Ureter (tissue), 1 donor: ENCODE measurements at places on chromosomes 16 and 17. TPM values are rescaled to one million over a fixed set of nuclear protein-coding genes. Genes with fewer than 3 reads are reported as not detected.

Gene ALOX15
- total RNA-seq = 1.2 TPM

Gene HS3ST6
- total RNA-seq = 12.9 TPM

Gene CD300LG
- total RNA-seq = 1.4 TPM

GRCh38 chr16:84040226-84040822 is 2.3 kb downstream of the SLC38A8 start:
- no peak for DNase-seq

Gene PIGS
- total RNA-seq = 52.9 TPM

GRCh38 chr16:4752351-4753100 is 14.4 kb downstream of the ZNF500 start:
- DNase-seq = no peak

GRCh38 chr17:41294016-41294415 is 8.6 kb downstream of the KRTAP29-1 start:
- no peak for DNase-seq

Gene CES3
- total RNA-seq = 0.29 TPM

Gene CACNG4
- total RNA-seq = 0.57 TPM

DNA sequence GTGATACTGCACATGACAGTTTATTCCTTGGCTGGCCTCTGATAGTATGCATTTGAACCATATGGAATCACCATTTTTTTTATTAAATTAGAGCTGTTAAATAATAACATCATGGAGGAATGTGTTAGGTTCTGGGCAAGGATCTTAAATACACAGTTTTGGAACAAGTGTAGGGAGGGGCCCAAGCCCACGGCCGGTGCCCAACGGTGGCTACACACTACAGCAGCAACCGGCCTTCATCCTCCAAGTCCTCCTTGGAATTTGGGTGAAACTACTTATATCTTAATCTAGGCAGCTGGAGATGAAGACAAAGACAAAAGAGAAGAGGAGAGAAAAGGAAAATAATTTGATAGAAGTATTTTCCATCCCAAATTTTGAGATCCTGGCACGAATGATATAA is 35.6 kb downstream of the ZFHX3 start:
- no peak for DNase-seq

Gene FA2H
- 9.8 TPM for total RNA-seq

Gene FZD2
- 3.9 TPM for total RNA-seq

DNA sequence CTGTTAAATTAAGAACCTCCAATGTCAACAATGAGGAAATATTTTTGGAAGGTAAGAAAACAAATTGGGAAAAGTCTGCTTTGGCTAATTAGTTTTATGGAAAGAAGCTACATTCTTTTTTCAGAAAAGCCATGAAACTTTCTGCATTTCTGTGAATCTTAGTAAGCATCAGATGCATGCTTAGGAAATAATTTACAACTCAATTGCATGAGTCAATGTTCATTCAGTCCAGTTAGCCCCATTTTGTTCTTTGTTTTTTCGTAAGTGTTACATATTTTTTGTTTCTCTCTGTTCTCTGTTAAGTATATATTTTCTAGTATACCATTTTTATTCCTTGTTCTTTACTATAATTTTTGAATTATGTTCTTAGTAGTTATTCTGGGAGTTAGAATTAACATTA is 195.2 kb upstream of the KIF2B start:
- DNase-seq = no peak

DNA sequence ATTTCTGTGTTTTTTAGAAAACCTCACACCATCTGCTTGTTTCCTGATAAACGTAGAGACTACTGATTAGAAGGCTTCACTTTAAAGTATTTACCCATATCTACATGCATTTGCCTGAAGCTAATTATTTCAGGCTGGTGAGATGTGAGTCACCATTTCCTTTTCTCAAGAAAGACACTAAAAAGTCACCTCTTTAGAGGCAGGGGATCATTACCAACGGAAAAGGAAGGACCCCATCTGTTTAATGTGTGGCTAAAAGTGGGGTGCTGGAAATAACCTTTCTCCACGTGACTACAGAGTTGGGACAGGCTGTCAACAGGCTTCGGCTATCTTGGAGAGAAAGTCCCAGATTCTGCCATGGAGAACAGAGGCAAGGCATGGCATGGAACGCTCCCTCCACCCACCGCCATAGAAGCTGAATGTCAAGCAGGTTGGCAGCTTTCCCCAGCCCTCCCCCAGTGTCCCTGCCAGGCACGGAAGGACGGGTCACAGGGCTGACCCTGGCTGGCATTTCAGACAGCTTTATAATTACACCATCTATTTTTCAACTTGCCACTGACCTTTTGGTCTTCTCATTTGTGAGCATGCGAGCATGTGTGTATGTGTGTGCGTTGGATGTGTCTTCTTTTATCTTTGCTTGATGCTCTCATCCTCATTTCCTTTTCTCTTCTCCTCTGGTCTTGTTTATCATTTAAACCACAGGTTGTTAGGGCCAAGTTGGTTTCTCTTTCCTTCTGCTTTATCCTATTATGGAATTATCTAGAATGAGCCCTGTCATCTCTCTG is 157.0 kb downstream of the CPPED1 start:
- DNase-seq = no peak

Gene METTL2A
- total RNA-seq = 22.4 TPM

Gene GNG13
- 0.52 TPM for total RNA-seq

DNA sequence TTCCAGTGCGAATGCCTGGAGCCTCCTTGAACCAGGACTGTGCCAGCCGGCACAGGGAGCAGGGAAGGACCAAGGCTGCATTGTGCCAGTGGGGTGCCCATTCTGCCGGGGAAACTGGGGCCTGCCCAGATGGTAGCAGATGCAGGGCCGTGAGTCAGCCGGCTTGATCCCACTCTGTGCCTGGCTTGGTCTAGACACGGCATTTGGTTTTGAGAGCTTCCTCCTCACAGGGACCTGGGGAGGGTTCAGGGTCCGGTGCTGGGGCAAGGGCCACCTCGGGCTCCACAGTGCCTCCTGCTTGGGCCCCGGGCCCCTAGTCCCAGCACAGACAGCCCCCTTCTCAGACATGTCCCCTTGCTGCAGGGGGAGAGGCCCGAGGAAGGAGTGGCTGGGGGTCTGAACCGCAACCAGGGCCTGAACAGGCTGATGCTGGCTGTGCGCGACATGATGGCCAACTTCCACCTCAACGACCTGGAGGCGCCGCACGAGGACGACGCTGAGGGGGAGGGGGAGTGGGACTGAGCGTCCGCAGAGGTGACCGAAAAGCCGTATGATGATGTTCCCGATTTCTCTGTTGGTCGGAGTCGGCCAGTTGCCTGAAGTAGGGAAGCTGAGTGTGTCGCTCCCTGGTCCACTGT is 7.8 kb upstream of the MC1R start:
- no peak for DNase-seq

- DNase-seq = no peak
Measured at GRCh38 chr17:67053438-67054000, 9.2 kb downstream of the CACNG1 start.

Gene PMFBP1
- total RNA-seq = 1.6 TPM

DNA sequence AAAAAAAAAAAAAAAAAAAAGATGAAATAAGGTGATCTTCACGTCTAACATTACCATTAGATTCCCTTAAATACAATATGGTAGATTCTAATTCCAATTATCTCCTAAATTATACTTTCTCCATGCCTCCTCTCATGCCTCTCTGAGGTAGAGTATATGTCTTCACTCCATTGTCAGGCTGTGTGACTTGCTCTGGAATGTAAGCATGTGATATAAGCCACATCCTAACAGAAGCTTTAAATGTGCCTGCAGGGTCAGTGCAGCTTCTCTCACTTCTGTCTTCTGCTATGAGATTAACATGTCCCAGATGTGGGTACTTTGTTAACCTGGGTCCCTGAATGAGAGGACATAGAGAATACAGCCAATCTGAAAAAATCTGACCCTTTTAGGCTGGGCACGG is 32.6 kb downstream of the MED13 start:
- DNase-seq = no peak

DNA sequence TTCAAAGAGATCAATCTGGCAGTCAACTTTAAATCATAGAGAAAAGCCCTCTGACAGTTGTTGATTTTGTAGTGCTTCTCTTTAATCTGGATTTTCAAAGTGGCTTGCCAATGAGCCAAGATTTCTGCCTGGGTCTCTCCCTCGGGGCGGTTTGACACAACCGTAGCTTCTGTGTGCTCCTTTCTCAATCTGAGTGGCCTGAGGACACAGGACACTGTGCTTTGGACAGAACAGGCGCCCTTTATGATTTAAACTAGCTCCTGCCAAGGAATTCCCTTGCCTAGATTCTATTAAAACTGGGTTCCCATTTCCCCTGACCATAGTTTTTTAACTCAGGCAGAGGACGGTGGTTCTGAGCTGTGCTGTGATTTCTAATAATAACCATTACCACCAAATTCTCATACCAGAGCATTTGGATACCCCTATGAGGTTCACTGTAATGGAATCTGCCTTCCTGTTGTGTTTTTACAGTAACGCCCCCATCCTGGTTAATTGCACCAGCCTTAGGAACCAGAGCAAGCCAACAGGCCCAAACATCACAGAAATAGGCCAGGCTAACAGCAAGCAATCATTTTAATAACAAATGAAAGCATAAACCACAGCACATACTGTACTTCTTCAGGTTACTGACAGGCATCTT is 4.0 kb downstream of the ZFHX3 start:
- no peak for DNase-seq

Gene KRTAP17-1
- not detected for total RNA-seq

Gene ARHGDIG
- not detected for total RNA-seq

DNA sequence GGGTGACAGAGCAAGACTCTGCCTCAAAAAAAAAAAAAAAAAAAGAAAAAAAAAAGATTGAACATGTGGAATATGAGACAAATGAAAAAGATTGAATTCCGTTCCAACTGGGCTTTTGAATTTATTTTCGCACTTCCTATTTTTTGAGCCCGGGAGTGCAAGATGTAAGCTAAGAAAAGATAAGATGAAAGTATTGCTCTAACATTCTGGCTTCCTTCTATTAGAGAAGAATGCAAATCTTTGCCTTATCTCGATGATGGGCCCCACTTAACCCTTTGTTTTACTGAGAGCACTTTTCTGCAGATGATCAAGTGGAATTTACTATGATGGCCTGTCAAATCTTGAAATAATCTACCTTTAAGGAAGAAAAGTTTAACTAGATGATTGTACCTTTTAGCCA is 96.3 kb downstream of the WWOX start:
- no peak for DNase-seq

- no peak for DNase-seq
Measured at GRCh38 chr17:1560101-1560857, 2.3 kb downstream of the PITPNA start.

Gene TMEM100
- total RNA-seq = 8.4 TPM

Gene SOX15
- total RNA-seq = 8.0 TPM

DNA sequence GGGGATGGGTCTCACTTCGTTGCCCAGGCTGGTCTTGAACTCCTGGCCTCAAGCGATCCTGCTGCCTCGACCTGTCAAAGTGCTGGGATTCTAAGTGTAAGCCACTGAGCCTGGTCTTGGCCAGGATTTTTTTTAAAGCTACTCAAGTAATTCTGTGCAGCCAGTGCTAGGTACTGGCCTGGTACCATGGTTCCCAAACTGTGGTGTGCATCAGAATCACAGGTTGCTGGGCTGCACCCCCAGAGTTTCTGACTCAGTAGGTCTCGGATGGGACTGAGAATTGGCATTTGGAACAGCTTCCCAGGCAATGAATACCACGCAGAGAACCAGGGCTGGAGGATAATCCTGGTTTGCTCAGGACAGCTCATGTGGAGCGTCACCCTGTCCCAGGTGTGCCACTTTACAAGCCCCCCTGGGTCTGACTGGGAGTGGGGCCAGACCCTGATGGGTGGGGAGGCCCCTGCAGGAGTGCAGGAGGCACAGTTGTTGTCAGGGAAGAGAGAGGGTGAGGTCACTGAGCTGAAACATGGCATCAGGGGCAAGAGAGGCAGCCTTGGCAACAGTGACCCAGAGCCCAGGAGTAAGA is 10.7 kb upstream of the MRPS23 start:
- DNase-seq = no peak

Gene TLCD1
- 18.1 TPM for total RNA-seq

DNA sequence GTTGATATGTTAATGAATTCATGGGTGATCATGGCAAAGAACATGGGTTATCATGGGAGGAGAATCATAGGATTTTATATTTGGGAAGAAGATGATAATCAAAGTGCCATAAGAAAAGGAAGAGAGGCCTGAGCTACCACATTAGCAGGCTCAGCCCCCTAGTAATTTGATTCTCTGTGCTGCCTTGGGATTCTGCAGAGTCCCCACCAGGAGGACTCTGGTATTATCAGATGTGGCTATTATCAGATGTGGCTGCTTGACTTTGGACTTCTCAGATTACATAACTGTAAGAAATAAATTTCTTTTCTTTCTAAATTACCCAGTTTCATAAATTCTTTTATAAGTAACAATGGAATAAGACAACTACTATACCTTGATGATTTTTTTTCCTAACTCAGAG is 137.6 kb downstream of the ITFG1 start:
- DNase-seq = no peak

- DNase-seq = no peak
Measured at GRCh38 chr17:57158325-57158724, 73.3 kb downstream of the AKAP1 start.

Gene C1QL1
- 1.1 TPM for total RNA-seq

DNA sequence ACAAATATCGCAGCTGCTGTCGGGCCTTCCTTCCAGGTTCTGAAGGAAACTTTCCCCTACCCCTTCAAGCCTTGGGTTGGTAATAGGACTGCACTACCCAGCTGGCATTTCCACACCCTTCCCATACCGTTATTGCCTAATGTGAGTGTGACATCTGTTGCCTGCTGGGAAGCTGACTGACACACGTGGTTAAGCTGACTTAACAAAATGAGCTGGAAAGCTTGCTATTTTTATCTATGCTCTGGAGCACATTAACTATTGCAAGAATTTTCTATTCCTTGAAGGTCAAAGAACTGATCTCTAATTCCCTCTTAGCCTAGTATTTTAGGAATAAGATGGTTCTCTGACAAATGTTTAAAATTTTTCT is 79.5 kb downstream of the PMP22 start:
- DNase-seq = no peak

- no peak for DNase-seq
Measured at GRCh38 chr16:87698241-87698640, 67.5 kb downstream of the KLHDC4 start.

Gene OTOP3
- not detected for total RNA-seq

Gene FSCN2
- total RNA-seq = 4.2 TPM

DNA sequence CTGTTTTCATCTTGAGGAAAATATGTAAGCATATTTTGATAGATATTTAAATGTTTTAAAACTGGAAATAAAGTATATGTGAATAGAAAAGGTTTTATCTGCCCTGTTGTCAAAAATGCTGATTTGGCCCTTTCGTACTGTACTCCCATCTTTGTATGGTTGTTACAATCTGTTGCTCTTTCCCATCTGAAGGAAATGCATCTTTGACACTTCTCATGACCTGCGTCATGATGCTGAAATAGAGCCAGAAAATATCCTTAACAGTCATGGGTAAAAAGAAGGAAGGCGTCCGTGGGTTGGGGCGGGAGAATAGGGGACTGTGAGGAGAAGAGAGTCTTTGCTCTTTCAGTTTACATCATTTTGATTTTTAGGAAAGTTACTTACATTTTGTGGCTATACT is 327.7 kb downstream of the BCAS3 start:
- no peak for DNase-seq

Gene KCNJ12
- total RNA-seq = 1.6 TPM

GRCh38 chr16:53131363-53132071 is 76.7 kb downstream of the CHD9 start:
- DNase-seq = peak; percentile 68

Gene TRIM72
- total RNA-seq = not detected
